ENCODE measurements at places on chromosomes 5 and 9.

- no peak for DNase-seq
Observed at GRCh38 chr9:104977580-104977979, 49.6 kb upstream of the ABCA1 start.

DNA sequence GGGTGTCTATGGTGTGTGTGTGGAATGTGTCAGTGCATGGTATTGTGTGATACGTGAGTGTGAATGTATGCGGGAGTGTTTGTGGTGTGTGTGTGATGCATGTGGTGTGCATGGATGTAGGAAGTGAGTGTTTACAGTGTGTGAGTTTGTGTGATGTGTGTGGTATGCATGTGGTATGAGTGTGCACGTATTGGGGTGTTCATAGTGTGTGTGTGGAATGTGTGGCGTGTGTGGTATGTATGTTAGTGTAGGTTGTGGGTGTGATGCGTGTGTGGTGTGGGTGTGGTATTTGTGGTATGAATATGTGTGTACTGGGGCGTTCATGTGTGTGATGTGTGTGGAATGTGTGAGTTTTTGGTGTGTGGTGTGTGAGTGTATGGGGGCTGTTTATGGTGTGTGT lies 40.1 kb upstream of the BICD2 start:
- no peak for DNase-seq

DNA sequence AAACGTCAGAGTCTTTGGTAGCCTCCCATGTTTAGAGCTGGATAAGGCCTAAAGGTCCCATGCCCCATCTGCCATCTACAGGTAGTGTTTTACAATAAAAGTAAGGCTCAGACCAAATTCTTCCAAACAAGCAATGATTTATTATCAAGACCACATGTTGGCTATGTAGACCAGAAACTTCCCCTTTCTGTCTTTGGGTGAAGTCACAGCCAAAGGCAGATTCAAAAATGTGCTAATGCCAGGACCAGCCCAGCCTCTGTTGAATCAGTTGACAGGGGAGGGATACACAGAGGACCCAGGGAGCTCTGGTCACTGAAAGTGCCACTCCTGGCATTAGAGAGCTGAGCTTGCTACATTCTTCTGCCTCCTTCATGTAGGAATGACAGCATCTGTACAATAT lies 360.8 kb downstream of the NTRK2 start:
- no peak for DNase-seq

DNA sequence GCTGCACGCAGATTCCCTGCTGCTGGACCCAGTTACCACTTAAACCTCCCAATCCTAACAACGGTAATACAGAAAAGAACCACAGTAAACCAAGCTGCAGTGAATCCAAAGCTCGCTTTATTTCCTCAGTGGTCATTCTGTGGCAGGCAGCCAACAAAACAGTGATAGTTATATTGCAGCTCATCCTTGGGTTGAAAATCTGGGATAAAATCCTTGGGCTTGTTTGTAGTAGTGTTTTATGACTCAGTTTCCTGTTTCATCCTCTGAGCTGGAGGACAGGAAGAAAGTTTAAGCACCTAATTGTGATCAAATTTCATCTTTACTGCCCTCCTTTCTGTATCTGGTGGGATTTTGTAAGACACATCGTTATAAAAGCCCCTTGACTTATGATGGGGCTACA lies 31.4 kb downstream of the HMGCR start:
- DNase-seq: no peak

DNA sequence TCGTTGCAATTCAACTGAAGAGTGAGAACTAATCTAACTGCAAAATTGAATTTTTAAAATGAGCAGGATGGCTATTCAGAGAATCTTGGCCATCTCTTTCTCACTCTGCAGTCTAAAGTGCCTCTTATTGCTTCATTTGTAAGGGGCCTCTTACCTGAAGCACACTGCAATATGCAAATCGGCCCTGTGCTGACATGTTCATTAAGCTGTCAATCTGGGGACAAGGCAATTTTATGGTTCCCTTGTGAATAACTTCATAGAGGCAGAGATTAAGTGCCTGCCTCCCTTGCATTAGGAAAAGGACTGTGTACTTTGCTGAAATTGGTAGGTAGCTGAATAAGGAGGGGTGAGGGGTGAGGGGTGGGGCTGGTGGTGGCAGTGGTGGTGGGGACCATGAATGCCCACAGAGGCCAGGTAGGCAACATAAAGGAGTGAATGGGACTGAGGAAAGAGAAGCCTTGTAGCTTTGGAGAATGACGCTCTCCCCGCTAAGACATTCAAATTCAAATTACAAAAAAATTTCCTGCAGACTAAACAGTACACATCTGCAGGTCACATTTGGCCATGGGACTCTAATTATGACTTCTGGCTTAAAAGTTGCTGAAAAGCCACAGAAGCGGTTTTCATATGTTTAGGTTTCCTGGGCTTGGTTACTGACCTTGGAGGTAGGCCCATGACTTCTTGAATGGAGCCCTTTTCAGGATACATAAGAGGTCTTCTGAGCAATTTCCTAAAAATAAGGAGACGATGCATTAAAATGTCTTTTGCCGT lies 25.0 kb downstream of the TNFSF8 start:
- DNase-seq: peak; percentile 37

- no peak for DNase-seq
Observed at GRCh38 chr5:97224112-97224750, 41.2 kb upstream of the RIOK2 start.

- no peak for DNase-seq
Observed at GRCh38 chr5:141560151-141560550, 58.6 kb downstream of the DIAPH1 start.

GRCh38 chr5:125348936-125349831 lies 602.7 kb upstream of the ZNF608 start:
- DNase-seq: no peak

GRCh38 chr5:174533751-174534241 lies 190.6 kb upstream of the MSX2 start:
- no peak for DNase-seq

DNA sequence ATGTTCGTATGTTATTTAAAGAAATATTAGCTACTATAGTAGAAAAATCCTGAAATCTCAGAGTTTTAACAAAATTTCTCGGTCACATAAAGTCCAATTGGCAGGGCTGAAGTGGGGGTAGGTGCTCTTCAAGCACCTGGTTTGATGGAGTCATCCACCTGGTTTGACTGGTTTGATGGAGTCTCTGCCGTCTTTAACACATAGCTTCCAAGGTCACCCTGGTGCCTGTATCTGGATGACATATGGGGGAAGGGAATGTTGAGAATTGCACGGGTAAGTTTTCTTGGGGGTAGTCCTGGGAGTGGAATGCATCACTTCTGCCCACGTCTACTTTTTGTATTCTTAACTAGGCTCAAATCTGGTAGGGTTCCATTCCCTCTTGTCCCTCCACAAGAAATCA lies 351.2 kb downstream of the SH3GL2 start:
- peak; percentile 46 for DNase-seq

- DNase-seq: no peak
Observed at GRCh38 chr9:2093920-2094597, 78.9 kb downstream of the SMARCA2 start.

GRCh38 chr9:30937106-30937505 lies 1447.3 kb upstream of the ACO1 start:
- DNase-seq: no peak

DNA sequence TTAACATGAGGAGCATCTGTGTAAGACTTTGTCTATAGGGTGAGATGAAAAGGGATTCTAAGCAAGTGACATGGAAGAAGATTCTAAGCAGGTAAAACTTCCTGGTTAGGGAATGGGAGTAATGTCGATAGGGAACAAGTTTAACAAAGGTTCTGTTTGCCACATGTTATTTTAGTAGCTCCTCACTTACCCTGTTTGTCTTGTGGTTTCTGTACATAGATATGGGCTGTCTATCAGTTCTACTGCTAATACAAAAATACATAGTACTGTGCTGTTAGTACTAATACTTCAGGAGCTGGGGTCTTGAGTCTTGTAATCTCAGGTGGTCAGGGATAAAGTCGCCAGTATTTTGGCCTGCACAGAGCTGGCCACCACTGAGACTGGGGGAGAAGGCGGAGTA lies 32.9 kb downstream of the RAB24 start:
- DNase-seq: no peak

GRCh38 chr9:4902135-4902475 lies 83.0 kb upstream of the JAK2 start:
- no peak for DNase-seq

DNA sequence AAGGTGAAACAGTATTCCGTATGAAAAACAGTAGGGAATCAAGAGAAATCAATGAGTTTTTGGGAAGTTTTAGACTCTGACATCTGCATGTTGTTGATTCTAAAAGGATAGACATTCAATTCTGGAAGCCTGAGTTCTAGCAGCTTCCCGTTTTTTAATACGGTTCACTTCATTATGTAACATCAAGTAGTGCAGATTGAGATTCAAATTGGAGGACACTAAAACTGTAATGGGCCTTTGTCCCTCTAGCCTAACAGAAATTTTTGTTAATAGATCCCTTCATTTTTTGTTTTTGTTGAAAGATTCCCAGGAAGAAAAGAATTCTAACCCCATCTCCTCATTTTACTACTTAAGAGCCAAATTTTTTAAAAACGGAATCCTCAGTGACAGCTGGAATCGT lies 384.6 kb downstream of the SH3GL2 start:
- no peak for DNase-seq

DNA sequence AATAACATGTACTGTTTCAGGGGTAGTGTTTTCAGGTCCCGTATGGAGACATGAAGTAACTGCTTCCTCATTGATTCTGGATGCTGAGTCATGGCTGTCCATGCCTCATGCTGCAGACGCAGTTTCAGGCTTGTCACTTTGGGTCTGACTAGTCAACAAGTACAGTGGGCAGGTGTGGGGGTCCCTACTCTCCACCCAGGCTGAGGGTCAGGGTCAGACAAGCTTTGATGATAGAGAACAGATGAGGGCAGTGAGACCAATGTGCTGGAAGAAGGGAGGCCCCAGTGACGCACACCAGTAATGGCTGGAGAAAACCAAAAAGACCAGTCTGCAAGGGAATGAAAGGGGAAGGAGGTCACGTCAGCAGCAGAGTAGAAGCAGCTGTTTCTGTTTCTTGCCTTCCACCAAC lies 80.0 kb upstream of the NFIL3 start:
- no peak for DNase-seq

GRCh38 chr9:116112236-116112635 lies 41.4 kb upstream of the PAPPA start:
- no peak for DNase-seq

DNA sequence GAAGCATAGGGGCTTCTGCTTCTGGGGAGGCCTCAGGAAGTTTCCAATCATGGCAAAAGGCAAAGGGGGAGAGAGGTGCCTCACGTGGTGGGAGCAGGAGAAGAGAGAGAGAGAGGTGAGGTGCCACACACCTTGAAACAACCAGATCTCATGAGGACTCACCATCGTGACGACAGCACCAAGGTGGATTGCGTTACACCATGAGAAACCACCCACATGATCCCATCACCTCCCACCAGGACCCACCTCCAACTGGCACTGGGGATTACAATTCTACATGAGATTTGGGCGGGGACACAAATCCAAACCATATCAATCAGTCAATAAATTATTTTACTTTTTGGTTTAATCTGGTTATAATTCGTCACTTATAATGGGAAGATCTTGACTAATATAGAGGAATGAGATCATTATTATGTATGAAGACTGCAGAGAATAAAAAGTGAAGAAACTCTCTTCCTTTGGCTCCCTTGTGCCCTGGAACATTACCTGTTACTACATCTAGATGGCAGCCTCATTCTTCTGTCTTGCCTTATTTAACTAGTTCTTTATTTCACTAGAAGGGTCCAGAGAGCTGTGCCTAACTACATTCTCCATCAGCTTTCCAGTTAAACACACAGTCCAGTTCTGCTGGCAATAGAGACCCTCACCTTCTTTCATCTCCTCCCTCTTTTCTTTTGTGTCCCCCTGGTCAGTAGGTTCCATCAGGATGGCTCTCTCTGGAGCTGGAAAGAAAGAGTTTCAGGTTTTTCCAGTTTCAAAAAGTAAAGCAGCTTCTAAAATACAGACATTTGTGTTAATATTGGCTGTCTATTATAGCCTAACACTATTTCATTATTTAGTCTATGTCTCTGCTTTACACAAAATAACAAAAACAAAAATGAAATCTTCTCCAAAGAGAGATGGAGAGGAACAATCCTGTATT lies 21.7 kb upstream of the SPINK7 start:
- DNase-seq: peak; percentile 23

GRCh38 chr5:159263569-159263905 lies 447 bp downstream of the UBLCP1 start:
- DNase-seq: peak; percentile 30

DNA sequence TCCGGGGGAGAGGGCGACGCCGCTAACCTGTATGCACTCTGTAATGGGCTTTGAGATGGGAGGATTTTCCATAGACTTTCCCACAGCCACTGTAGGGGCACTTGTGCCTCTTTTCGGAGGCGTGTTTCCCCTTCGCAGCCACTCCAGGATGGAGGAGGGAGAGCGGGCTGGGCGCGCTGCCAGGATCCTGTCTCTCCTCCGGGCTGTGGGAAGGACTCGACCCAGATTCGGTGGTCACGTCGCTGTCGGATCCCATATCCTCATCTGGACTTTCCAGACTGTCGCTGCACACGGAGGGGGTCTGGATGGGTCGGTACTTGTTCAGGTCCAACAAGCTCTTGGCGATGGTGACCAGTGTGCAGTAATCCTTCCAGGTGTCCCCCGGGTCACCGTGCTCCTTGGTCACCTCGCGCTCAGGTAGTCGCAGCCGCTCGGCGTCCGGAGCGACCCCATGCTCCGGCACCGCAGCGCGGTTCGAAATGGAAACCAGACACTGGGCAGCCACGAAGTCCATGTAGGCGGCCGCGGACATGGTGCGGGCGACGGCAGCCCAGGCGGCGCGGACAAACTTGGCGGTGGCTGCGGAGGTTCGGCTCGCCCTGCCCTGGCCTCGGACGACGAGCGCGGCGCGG lies 1.5 kb downstream of the KLF9 start:
- peak; percentile 53 for DNase-seq

DNA sequence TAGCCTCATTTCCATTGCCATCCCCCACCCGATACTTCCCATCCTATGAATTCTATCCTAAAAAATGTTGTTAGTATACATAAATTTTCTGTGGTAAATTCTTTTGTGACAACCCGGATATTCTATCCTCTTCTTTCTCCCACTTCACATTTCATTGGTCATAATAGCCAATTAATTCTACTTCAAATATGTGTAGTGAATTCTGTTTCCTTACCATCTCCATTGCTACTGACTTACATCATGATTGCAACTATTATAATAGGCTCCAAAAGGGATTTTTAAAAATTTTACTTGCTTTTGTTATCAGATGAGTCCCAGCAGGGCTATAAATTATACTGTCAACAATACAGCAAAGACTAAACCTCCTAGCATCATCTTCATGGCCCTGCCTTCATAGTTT lies 1326.8 kb downstream of the PTPRD start:
- DNase-seq: no peak
